Right ventricle myocardium inferior (tissue), 1 donor: ENCODE measurements at places on chromosomes 1 and 21. TPM values are rescaled to one million over a fixed set of nuclear protein-coding genes. Genes with fewer than 3 reads are reported as not detected.

Gene CCDC190
- 0.35 TPM for total RNA-seq

Gene ACTL8
- total RNA-seq: not detected

Gene RGS8
- not detected for total RNA-seq

Gene CD244
- 0.70 TPM for total RNA-seq

Gene C1orf146
- not detected for total RNA-seq

Gene AMIGO1
- total RNA-seq: 18.3 TPM

Gene AVPR1B
- total RNA-seq: not detected

Gene RNU1-1
- 4,572 TPM for total RNA-seq

Gene CHTOP
- total RNA-seq: 72.1 TPM
